Cardiac septum (tissue), 1 donor: ENCODE measurements at places on chromosomes 1 and 21.

- DNase-seq = no peak
These were observed 79.1 kb upstream of the KCNE2 start for GRCh38 chr21:34284666-34285065.

DNA sequence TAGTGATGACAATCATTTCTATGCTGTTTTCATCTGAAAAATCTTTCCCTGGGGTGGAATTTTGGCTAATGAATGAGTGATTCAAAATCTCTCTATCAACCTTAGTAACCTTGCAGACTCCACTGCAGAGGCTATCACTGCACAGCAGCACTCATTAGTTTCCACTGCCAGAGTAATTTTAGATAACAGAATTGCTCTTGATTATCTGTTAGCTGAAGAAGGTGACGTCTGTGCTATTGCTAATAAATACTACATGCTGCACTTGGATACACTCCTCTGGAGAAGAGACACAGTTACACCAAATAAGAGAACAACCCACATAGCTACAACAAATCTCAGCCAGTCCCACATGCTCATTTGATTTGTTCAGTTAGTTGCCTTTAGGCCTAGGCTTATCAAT, 1348.4 kb downstream of the NCAM2 start:
- DNase-seq = no peak

DNA sequence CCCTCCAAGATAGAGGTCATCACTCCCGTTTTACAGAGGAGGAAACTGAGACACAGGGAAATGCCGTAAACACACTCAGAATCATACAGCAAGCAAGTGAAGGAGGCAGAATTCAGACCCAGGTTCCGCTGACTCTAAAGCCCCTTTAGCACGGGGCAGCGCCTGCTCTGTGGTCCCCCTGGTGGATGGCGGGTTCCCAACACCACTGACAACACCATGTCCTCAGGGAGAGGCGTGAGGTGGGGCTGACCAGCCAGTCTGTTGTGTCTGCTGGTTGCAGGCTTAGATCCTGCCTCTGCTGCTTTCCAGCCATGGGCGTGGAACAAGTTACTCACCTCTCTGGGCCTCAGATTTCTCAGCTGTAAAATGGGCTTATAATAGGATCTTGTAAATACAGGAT, 617.3 kb downstream of the MATN1 start:
- no peak for DNase-seq

DNA sequence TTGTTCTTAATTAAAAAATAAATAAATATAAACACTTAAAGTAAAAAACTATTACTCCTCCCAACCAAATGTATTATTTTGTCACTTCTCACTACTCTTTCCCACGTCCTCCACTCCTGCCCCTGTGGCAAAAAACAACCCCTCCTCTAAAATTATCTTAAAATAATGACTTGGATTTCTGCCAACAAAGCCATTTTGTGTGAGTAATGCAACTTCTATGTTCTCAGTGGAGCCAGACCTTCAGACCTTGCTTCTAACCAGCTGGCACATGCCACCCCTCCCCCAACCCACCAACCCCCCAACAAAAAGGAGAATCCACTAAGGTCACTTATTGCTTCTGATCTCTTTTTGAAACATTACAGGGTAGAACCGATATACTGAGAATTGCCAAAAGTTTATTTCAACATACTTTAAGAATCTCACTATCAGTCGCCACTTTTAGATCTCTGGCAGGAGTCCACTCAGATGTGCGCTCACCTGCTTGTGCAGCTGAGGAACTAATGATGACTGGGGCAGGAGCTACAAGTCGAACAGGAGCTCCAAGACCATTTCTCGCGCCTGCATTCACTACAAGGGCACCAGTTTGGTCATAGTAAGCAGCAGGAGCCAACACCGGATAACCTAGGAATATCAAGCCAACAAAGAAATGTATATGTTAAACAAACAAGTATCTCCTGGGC, 58.3 kb upstream of the SDC3 start:
- DNase-seq = no peak

- DNase-seq = no peak
These were observed 33.5 kb upstream of the ABCD3 start for GRCh38 chr1:94384485-94385265.
